ENCODE measurements at places on chromosomes 6 and 20.

DNA sequence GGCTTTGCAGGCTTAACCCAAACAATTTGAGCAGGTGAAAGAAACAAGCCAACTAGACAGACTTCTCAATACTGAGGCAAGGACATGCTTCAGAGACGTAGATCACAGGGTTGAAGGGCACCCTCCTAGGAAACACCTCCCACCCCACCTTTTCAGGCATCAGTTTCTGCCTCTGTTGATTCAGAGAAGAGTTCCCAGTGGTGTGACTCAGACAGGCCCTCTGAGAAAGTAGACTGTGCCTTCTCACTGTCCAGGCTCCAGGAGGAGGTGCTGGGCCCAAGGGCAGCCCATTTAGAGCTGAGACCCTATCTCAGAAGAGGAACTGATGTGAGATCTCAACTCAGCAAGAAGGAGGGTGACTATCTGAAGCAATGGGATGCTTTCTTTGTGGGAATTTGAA is 108.1 kb downstream of the FAM50B start:
- DNase-seq, result no peak

DNA sequence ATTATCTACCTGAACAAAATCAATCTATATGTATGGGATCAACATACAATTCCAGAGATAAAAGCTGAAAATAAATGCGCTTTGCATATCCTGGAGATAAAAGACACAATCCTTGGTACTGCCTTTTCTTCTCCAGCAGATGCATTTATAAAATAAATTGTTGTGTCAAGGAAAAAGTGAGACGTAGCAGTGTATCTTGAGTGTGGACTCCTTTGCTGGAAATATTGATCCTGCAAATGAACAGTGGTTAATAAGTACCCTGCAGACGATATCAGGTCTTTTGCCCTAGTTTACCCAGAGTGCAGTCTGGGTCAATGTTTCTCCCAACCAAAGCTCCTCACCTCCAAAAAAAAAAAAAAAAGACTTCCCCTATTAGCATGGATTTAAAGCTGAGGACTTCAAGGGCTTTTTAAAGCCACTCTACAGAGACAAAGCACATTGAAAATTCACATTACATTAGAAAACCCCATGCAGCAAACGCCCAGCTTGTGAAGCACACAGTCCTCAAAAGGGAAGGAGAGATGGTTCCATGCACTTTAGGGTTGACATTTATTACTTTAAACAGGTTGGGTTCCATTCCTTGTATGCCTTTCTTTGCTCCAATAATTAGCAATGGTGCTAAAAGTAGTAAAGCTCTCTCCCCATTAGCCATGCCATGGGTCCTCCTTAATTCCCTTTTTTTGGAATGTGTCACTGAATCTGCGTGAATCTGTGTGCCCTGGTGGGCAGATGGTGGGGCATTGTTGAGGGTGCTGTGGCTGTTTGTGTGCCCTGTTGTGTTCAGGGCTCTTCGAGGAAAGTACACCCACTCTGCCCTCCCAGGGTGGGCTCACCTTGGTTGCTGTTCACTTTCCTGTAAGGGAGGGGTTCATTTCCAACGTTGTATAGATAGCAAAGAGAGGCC is 21.1 kb downstream of the FOXA2 start:
- DNase-seq, result no peak

GRCh38 chr6:128063850-128064539 is 163.1 kb upstream of the THEMIS start:
- no peak for DNase-seq

DNA sequence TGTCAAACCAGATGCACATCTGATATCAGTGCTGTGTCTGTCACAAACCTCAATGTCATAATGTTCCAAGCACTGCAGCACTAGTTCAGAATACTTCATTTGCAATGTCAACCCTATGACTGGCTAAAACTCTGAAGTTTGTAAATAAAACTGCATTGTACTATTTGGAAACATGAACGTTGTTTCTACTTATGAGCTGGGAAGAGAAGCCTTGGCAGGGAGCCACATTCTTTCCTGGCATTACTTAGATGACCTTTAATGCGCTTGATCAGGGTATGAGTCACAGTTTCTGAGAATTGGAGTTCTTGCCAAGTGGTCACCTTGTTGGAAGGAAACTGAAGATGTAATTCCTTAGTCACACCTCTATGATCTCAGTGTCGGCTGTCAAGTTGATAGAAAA is 664.8 kb upstream of the MMS22L start:
- no peak for DNase-seq

GRCh38 chr20:19429538-19429937 is 217.1 kb downstream of the SLC24A3 start:
- no peak for DNase-seq

DNA sequence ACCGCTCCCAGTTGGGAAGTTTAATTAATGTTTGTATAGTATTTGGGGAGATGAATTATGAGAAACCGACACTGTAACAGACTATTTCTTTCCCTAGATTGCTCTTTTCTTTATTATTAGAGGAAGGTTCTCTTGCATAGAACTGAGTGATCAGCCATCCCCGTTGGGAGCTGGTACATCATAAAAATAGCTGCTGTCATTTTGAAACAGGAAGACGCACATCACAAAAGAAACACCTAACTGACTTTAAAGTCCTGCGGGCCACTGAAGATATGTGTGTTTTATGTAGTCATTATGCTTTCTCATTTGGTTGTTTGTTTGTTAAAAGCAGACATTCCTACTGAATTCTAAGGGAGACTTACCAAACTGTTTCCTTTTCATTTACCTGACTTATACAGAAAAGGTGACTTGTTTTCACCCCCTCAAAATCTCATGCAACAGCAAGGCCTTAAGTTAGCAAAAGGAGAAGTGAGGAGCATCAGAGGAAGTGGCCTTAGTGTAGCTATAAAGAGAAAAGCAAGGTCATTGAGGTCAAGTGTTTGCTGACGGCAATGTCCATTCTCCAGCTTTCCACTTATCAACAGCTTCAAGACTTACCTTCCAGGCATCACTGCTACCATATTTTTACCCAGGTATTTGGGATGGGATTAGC is 91.0 kb downstream of the PKHD1 start:
- no peak for DNase-seq

GRCh38 chr6:142200846-142201628 is 54.0 kb downstream of the VTA1 start:
- DNase-seq, result no peak

DNA sequence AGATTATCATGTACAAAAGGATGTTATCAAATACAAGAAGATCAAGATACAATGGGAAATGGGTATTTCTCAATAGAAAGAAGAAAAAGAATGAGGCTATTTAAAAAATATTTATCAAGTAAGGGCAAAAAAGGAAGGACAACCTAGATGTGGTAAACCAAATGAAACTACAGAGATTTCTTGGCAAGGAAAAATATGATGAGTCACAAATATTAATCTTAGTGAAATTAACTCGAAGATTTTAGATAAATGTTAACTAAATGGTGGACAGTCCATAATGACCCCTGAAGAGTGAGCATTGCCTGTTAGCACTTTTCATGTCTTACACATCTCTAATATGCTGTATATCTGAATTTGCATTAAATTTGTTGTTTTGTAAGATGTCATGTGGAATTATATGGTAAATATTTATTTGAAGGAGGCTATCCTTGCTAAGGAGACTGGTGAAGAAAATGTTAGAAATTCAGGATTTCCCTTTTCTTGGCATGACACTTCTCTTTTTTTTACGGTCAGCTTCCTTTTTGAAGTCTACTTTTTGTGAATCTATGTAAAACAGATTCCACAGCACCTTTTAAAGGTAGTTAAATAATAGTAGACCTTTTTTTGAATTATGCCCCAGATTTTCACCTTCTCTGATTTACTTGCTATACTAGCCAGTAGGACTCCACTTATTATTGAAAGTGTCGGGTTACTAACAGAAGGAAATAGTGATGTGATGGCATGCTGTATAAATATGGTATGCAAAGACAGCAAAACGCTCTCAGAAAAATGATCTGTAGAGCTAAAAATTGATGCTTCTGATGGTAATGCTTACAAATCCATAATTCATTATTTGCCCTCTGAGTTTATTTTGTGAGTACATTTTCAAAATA is 120.5 kb downstream of the HIVEP1 start:
- no peak for DNase-seq

DNA sequence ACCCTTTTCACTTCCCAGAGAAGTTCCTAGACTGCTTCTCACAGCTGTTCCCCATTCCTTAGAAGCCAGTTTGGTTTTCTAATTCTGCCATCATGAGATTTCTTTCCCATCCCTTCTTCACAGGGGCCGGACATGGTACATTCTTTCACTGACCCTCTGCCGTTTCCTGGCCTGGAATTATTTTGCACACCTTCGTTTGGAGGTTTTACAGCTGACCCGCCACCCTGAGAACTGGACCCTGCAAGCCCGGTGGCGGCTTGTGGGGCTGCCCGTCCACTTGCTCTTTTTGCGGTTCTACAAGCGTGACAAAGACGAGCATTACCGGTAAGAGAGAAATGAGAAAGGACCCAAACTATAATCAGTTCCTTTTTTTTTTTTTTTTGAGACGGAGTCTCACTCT is 4.2 kb downstream of the C6orf136 start:
- DNase-seq, result no peak

GRCh38 chr20:24674921-24675605 is 205.6 kb downstream of the SYNDIG1 start:
- peak; percentile 67 for DNase-seq

DNA sequence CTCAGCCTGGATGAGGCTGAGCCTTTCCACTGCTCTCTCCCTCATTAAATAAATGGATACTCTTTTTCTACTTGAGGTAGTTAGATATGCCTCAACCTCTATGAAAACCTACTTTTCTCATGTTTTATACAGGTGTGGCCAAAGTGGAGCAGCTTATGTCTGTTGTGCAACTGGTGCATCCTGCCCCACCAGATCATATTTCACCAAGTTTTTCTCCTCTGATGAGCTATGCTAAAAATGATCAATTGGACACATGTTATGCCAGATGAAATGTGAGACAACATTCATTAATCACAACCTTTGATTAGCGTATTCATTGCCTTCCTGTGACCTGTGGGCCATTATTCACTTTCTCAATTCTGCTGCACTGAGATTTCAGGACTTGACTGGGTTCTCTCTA is 106.9 kb upstream of the NEDD9 start:
- no peak for DNase-seq

All from cardiac septum (tissue), 1 donor.